ENCODE measurements at places on chromosomes 2 and 18.

DNA sequence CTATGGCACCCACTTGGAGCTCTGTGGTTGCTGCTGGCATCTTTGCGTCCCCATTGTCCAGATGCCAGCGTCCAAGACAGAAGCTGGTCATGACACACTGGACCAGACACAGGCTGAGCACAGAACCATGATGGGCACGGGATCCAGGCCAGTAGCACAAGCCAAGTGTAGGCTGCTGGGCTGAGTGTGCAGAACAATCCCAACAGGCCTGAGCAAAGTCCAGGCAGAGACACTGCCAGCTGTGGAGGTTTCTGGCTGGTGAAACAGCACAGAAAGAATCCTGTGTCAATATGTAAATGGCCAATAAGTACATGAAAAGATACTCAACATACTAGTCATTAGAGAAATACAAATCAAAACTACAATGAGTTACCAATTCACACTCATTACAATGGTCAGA is 705.4 kb downstream of the METTL4 start:
- DNase-seq: no peak

- DNase-seq: no peak
Measured at GRCh38 chr18:32167980-32168730, 21.7 kb upstream of the MEP1B start.

GRCh38 chr2:10665833-10666232 is 23.9 kb downstream of the NOL10 start:
- peak; percentile 97 for DNase-seq

DNA sequence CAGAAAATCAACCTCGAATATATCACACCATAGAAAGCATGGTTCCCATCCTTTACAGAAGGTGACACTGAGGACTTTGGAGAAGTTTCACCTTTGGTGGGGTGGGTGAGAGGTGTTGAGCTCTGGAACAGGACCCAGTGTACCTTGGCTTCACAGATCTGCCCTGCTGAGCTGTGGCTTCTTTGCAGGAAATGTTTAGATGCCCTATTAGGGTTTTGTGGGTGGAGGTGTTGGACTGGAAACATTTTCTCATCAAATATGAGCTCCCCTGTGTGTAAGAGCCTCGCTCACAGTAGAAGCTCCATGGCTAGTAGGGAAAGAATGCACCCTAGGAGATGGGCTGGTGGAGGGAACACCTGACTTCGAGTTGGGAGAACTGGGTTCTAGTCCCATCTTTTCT is 55.6 kb downstream of the RPL37A start:
- DNase-seq: no peak

- DNase-seq: no peak
Measured at GRCh38 chr2:169462896-169463695, 16.2 kb upstream of the BBS5 start.

- DNase-seq: no peak
Measured at GRCh38 chr18:3110034-3110752, 97.2 kb upstream of the LPIN2 start.

DNA sequence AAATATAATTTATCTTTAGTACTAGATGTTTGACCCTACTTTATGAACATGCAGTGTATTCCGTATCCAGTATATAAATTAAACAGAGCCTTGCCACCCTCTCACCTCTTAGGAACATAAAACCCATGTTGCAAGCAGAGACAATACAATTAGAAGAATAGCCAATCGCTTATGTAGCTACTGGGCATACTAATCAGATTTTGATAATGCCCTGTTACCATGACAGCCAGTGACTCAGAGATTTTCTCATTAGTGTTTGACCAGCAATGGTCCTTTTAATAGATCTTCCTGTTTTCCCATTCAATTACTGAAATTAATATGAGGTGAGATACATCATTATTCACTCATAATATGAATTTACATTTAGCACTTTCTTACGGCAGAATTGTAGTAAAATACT is 547.3 kb upstream of the VWC2L start:
- DNase-seq: no peak

DNA sequence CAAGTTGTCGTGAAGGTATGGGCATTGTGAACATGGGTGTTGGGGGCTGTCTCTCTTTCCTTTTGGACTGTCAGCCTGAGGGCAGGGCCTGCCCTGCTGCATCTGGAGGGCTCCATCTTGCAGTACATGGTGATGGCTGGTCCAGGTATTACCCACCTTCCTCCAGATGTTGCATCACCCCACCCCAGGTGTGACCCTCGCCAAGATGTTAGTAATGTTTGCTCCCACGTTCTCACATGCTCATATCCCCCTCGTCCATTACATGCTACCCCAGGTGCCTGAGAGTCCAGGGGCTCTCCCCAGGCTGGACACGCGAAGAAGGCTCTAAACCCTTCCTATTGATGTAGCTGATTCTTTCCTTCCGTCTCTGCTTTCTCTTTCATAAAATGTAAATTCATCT is 13.9 kb downstream of the ZAP70 start:
- DNase-seq: no peak

DNA sequence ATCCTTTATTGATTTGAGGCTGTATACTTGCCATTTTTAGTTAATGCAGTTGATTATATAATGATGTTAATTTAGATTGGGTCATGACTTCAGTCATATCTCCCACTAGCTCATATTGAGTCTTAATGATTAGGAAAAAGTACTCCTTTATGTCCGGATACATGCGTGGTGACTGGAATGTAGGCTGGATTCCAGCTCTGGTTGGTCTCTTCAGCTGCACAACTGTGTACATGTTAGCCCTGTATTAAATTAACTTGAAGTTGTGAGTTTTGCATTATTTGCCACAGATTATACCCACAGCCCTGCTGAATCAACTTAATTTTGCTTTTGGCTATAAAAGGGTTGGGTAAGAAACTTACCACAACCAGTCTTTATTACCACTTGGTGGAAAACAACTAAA is 22.5 kb downstream of the MOB4 start:
- DNase-seq: no peak

DNA sequence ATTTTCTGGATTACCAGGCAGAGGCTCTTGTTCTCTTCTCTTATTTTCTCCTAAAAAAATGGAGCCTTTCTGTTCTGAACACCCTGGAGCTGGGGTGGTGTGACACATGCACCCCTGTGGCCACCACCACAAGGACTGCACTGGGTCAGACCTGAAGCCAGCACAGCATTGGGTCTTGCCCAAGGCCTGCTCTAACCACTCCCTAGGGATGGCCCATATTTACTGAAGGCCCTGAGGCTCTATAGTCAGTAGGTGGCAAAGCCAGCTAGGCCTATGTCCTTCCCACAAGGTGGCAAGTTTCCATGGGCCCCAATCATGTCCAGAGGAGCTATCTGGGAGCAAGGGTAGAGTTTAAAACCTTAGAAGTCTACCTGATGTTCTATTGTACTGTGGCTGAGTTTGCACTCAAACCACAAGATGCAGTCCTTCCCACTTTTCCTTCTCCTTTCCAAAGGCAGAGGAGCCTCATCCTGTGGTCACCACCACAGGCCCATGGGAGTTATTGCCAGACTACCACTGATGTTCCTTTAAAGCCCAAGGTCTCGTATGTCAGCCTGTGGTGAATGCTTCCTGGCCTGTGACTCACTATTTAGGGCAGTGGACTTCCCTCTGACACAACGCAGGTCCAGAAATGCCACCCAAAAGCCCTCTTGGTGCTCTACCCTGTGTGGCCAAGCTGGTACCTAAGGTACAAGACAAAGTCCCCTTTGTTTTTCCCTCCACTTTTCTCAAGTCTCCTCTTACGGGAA is 15.0 kb upstream of the FMNL2 start:
- peak; percentile 64 for DNase-seq

- no peak for DNase-seq
Measured at GRCh38 chr2:233085037-233085838, 25.1 kb downstream of the INPP5D start.

DNA sequence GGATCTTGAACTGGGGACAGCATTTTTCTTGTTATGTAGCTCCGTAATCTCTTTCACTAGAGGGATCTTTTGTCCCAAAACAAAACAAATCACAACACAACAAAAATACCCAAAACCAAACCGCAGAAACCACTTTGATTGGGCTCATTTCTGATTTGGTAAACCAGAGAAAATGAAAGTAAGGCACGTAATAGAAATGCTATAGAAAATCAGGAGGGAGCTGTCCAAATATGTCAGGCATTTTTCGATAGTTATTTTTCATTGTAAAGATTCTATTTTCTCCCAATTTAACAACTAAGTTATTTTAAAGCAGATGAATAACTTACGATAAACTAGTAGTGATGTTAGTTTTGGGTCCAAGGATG is 406.5 kb downstream of the XIRP2 start:
- no peak for DNase-seq

- no peak for DNase-seq
Measured at GRCh38 chr2:44880125-44880483, 61.4 kb upstream of the SIX3 start.

DNA sequence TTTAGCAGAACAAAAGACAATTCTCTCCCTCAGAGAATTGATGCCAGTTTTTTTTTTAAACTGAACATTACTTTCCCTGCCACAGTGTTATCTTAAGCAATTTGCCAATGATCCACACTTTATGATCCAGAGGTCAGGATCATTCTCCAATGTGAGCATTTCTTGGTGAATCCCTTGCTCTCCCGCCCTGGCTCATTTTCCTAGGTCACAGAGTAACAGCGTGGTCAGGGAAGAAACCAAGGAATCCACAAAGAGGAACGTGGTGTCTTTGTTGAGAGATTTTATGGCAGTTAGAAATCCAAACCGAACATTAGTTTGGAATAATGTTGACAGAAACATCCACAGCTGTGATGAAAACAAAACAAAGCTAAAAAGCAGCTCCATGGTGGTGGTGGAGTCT is 250.3 kb downstream of the TTC32 start:
- no peak for DNase-seq

DNA sequence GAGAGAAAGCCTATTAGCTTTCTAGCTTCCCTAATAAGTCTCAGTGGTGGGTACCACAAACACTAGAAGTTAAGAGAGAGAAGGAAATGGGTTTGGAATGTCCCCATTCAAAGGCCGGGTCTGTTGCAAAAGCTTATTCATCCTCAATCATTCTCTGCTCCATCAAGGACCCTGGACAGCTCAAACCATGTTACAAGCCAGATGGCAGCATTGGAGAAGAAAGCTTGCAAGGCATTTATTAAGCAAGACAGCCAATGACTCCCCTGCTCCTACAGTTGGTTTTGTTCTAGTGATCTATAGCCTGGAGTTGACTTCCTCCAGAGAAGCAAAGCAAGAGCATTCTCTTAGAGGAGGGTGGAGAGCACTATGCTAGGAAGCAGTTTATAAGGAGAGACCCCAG is 86.9 kb upstream of the LMAN1 start:
- peak; percentile 17 for DNase-seq

- DNase-seq: no peak
Measured at GRCh38 chr2:170917219-170917913, 11.7 kb upstream of the GORASP2 start.

GRCh38 chr2:231664727-231665126 is 43.6 kb upstream of the PTMA start:
- DNase-seq: no peak

All from NB4 (cell line).